ENCODE measurements at places on chromosomes 4 and X. TPM values are rescaled to one million over a fixed set of nuclear protein-coding genes. Genes with fewer than 3 reads are reported as not detected.

The GJB1 gene
- not detected for total RNA-seq

The EVC2 gene
- total RNA-seq: 3.1 TPM

The UGT2A1 gene
- not detected for total RNA-seq

The VEGFD gene
- not detected for total RNA-seq

The SERTM2 gene
- total RNA-seq: not detected

The DKK2 gene
- 206 TPM for total RNA-seq

All from osteocyte (in vitro differentiated cells).